DMS 273 treated with DMSO at 0.1 percent for 48 hours (cell line): ENCODE measurements at places on chromosomes 7 and 10.

- peak; percentile 93 for DNase-seq
These were observed 430.8 kb downstream of the PLXNA4 start for GRCh38 chr7:132145466-132145865.

DNA sequence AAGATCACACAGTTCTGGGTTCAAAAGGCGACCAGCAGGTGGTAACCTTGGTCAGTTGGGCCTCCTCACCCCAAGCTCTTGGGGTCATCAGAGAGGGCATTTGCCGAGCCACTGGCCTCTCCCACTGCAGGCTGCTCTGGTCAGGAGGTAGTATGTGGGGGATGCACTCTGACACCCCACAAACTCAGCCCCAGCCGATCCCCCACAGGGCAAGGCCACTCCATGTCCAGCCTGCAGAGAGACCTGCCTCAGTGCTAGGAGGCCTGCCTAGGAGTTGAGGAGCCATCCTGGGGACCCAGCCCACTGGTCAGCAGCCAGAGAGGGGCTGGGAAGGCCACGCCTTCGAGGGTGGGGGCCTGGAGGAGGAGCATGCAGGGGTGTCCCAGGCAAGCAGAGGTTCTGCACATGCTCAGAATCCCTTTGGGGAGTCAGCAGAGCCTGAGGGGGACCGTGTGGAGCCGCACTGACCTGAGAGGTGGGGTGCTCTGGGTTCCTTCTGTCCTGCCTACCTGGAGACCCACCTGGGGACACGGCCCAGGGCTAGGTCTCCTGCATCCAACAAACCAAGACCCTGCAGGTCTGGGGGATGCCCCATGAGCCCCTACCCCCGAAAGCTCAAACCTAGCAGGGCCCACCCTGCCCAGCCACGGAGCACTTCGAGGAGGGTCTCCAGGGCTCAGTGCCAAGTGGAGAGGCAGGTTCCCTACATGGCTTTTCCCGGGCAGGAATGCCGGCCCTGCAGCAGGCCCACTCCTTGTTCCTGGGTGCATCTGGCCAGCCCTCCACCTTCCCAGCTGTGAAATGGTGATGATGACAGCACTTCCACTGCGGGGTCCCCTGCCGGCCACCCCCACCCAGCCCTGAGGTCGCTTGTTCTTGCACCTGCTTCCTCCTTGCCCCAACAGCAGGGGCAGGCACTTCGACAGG, 58.5 kb downstream of the RASGEF1A start:
- no peak for DNase-seq

GRCh38 chr7:98629001-98629431, 11.9 kb downstream of the NPTX2 start:
- DNase-seq = no peak

- no peak for DNase-seq
These were observed 59.7 kb downstream of the ZNF365 start for GRCh38 chr10:62433901-62434300.

DNA sequence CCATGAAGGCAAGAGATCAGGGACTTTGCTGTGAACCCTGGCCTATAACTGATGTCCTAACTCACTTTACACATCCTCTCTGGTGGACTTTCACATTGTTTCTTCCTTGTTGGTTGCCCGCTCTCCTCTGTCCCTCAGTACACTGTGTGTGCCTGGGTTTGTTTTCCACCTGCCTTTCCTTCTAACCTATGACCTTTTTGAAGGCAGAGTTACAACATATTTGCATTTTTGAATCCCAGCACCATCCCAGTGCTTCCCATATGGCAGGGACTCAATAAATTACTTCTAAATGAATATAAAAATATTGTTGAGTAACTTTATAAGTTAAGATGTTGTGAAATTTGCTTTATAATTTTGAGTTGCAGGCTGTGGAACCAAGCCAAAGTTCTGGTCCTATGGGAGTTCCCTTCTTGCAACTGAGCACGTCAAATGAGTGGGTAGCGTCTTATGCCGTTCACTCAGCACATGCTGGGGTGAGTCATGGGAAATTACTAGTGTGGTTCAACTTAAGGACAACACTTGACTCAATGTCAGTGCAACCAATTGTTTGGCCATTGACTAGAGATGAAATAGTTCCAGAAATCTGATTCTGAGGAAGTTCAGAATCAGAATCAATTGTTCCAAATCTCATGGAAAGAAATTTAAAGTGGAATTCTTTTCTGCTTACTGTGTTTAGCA, 250.9 kb downstream of the TWIST1 start:
- DNase-seq = no peak

DNA sequence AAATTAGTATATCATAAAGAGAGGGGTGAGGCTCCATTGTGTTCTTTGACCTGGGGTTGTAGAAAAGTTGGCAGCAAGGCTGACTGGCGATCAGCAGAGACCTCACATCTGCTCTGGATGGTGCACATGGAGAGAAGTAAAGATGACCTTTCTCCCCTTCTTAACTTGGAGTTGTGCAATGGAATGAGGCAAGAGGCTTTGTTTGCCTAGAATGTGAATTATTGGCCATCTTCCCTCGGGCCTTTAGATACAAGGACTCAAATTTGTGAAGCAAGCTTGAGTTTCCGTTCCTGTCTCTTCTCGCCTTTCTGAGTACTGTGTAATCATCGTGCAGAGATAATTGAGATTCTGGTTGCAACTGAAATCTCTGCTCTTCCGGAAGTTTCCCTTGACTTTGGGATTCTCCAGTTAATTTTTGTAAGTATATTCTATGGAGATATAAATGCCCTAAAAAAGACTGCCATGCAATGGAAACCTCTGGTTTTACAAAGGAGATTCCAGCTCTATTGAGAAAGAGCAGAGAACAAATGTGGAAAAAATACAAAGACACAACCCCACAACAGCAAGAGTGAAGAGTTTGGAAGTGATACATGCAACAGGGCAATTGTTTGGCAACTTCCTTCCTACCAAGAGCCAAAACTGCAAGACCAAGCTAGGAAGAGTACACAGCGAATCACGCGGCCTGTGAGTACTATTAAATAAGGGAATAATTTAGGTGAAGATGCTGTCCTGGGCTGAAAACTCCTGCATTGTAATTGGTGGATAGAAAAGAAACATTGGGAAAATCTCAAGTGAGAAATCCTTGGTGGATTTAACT, 542.3 kb upstream of the NRP1 start:
- no peak for DNase-seq

DNA sequence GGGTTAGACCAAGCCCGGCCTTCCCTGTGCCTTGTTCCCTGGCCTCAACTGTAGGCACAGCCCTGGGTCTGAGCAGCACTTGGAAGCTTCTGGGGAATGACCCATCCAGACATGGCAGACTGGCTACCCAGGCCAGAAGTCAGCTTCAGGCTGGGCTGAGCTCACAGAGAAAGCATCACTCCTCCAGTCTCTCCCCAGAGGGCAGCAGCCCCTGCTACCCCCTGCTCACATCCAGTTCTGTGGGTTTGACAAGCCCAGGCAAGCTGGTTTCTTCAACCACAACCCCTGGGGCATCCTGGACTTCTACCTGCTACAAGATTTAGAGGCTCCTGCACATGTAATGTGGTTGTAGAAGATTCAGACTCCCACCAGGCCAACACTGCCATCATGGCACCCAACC, 9.0 kb downstream of the C10orf71 start:
- DNase-seq = no peak

GRCh38 chr7:28115261-28115660, 65.3 kb downstream of the JAZF1 start:
- no peak for DNase-seq

DNA sequence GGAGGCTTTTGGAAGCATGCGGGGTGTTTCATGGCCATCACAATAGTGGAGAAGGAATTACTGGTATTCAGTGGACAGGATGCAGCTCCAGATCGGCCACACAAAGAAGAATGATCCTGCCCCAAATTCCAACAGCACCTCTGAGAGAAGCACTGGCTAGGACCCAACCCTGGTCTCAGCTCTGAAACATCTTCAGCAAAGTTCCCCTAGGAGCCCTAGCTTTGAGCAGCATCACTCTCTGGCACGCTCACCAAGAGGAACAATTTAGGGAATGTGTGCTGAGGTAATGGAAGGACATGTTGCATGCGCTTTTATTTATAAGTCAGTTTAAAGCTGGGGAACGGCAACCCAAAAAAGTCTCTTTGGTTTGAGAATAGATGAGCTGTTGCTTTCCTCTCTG, 5.5 kb upstream of the OPN1SW start:
- no peak for DNase-seq

GRCh38 chr10:6363511-6363910, 160.8 kb downstream of the PFKFB3 start:
- no peak for DNase-seq

DNA sequence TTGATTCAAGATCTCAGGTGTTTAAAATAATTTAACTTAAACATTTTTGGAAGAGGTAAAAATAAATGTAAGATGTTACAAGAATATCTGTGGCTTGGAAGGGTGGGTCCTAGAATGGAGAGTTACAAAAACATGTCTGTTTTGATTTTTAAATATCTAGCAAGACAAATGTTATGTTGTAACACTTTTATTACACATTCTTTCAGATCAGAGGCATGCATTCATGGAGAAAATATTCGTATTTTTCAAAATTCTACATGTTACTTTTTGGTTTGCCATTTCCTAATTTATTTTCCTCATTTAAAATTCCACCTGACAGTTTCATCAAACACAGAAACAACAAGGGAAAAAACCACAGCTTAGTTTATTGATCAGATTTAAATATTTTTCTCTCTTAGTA, 10.0 kb downstream of the WBP1L start:
- DNase-seq = no peak

GRCh38 chr7:3575753-3576531, 274.9 kb downstream of the SDK1 start:
- no peak for DNase-seq

DNA sequence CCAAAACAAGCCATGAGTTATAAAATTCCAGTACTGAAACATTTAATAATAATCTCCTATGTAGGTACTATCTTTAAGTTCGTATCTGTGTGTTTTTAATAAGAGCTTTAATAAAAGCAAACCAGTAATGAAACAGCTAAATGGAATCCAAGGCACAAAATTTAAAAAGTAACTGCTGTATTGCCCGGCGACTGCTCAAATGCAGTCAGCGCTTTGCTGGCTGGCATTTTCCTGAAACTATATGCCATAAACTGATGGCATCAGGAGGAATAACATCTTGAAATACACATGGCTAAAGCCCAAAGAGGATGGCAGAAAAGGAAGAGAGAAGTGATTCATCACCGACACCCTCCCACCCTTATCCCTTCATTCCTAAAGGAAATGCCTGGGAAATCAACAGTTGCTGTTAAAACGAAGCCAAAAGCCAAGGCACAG, 133.1 kb downstream of the CUBN start:
- DNase-seq = no peak

- DNase-seq = no peak
These were observed 118.6 kb upstream of the RET start for GRCh38 chr10:42958142-42958868.

DNA sequence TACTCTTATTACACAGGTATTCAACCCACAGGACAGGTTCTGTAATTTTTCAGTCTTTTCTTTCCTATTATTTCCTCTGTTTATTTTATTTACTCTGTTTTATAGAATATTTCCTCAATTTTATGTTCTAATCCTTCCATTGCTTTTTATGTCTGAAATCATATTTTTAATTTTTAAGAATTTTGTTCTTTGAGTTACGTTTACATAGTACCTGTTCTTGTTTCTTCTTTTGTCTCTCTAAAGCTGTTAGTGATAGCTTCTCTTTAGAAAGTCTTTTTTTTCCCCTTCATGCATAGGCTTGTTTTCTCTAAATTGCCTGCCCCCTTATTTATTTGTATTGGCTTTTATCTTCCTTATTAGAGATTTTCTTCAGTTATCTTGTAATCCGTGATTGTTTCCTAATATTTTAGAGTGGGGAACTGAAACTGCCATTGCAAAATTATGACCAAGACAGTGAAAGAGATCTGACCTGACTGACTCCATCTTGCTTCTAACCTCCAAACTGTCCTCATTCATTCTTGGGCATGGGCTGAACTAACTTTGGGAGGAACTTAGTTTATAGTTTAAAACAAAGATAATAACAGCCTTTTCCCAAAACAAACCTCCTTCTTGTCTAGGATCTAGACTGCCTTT, 187.6 kb downstream of the PFKFB3 start:
- DNase-seq = no peak

- DNase-seq = no peak
These were observed 77.0 kb upstream of the EEPD1 start for GRCh38 chr7:36076074-36076473.

GRCh38 chr10:3095373-3096139, 28.2 kb downstream of the PFKP start:
- no peak for DNase-seq

- DNase-seq = no peak
These were observed 7.2 kb downstream of the AP5Z1 start for GRCh38 chr7:4782333-4783291.

DNA sequence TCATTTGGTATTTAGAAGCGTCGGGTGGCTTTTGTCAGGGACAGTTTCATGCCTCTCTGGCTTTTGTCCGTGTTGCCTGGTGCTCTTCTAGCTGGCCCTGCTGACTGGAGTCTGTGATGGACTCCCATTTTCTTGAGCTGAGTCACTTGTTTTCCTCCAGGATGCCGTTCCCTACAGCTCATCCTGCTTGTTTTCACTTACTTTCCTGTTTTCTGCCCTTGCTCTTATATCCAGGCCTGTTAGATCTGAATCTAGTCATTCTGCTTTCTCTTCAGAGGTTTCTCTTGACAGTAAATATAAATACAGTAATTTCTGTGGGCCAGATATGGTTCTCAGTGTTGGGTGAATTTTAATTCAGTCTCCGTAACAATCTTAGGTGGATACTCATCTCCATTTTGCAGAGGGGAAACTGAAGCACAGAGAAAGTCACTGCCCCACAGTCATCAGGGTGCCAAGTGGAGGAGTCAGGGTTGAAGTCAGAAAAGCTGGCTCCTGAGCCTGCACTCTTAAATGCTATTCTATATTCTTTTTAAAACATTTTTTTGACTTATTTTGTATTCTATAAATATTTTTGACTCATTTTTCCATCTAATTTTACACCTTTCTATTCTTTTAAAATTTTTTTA, 85.4 kb downstream of the CCNY start:
- DNase-seq = no peak

GRCh38 chr10:52410916-52411315, 96.8 kb downstream of the DKK1 start:
- no peak for DNase-seq

DNA sequence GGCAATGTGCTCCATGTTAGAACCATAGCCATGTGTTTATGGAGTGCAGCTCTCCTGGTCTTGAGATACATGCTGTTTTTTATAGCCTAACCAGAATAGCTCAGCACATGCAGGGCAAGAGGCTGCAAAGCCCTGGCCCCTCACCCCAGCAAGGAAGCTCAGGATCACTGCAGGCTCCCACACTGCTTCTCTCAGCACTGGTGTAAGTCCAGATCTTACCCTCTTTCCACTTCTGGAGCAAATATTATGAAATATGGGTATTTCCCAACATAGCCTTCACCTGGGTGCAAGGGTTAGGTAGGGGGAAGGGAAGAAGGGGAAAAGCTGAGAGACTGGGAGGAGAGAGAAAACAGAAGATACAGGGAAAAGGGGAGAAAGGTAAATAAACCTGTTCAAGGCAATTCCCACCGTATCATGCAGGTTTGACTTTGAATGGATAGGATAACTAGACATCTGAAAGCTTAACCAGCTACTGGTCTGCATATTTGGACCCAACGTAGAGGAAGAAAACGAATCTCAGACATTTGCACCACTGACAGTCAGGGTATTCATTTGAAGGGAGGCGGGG, 19.7 kb downstream of the SKIDA1 start:
- no peak for DNase-seq

- DNase-seq = no peak
These were observed 68.5 kb upstream of the FHIP2A start for GRCh38 chr10:114753126-114753525.

GRCh38 chr10:132468651-132469050, 68.9 kb upstream of the INPP5A start:
- no peak for DNase-seq
